ENCODE measurements at places on chromosomes 7 and 10.

- DNase-seq = no peak
These were observed 233.1 kb downstream of the PARD3 start for GRCh38 chr10:34581801-34582532.

DNA sequence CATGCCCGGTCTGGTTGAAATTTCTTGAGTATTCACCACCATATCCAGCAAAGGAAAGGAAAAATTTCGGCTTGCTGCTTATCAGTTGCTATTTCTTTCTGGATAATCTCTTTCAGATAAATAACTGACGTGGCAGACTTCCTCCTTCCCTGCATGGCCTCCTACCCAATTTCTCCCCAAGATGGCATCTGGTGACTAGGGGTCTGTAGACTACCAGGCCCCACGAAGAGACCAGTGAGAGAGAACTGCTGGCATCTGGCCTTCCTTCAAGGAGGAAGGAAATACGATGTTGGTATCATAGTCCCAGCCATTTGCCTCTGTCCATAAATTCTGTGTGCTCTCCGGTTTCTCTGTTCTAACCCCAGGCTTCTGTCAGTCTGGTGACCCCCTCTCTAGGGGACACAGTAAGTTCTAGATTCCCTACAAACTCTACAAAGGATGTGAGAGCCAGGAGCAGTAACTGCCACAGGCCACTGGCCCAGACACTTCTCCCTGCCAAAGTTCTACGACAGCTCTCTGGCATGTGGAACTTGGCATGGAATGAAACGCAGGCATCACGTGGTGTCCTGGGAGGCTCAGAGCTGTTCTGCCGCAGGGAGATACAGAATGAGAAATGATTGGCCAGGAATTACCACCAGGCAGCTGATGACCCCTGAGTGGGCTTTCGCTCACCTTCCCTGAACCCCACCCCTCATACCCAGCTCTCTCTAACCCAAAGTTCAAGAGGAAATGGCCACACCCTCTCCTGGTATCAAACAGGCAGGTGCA is 30.0 kb upstream of the MSRB2 start:
- DNase-seq = peak; percentile 89

- no peak for DNase-seq
These were observed 2.1 kb upstream of the NDUFB8 start for GRCh38 chr10:100531761-100532160.

DNA sequence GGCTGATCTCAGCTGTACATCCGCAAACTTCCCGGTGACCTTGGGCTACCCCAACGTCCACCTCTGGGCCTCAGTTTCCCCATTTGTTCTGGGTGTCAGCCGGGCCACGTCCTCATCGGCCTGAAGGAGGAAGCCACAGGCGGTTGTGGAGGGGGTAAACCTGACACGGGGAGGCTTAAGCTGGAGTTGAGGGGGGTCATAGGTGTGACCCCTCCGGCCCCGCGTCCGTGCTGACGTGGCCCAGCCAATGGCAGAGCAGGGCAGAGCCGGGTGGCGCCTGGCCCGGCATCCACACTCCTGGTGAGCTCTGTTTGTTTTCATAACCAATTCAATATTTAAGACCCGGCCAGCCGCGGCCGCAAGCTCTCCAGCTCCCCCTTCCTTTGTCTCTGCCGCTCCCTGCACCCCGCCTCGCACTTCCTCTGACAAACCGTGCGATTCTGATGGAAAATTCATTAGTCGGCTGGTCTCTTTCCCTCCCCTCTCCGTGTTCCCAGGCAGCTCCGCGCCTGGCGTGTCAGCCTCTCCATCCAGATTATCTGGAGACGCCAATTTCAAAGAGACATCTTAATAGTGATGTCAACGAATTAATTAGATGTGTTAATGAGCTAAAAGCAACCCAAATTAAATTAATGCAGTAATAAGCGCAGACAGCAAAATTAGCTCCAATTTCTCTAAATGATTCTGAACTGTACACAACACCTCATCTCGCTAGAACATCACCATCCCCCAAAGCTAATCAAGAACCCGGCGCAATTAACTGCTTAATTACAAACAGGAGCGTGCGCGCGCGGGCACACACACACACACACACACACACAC is 55.4 kb downstream of the MICALL2 start:
- no peak for DNase-seq

DNA sequence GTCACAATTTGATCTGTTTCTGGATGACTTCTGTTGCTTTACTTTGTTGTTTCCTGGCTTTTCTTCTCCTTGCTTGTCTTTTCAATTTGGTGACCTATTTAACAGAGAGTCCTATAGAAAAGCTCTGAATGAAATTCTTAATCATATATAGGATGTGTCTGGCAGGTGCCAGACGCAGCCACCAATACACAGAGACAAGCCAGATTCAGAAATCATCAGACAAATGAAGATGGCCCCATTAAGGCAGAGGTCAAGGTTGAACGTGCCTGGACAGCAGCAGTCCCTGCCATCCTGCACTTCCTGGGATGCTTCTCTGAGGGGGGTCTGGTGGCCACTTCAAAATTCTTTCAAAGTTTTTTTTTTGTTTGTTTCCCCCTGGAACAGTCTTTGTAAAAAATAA is 846.7 kb upstream of the COBL start:
- DNase-seq = no peak
